ENCODE measurements at places on chromosomes 16 and 17.
A peak's percentile ranks its signal among the peaks of the same experiment; 100 is the strongest.

DNA sequence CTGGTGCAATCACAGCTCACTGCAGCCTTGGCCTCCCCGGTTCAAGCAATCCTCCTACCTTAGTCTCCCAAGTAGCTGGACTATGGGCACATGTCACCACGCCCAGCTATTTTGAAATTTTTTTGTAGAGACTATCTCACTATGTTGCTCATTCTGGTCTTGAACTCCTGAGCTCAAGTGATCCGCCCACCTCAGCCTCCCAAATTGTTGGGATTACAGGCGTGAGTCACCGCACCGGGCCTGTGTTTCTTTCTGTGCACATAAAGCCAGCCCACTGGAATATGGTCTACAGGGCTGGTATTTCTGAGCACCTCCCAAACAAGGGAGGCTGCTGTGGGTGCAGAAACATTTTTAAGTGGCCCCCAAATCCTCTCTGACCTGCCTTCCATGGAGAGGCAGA lies 8.4 kb downstream of the TMEM95 start:
- DNase-seq, result no peak

- peak; percentile 92 for DNase-seq
These were observed 768 bp upstream of the TBX6 start for GRCh38 chr16:30092373-30093010.

DNA sequence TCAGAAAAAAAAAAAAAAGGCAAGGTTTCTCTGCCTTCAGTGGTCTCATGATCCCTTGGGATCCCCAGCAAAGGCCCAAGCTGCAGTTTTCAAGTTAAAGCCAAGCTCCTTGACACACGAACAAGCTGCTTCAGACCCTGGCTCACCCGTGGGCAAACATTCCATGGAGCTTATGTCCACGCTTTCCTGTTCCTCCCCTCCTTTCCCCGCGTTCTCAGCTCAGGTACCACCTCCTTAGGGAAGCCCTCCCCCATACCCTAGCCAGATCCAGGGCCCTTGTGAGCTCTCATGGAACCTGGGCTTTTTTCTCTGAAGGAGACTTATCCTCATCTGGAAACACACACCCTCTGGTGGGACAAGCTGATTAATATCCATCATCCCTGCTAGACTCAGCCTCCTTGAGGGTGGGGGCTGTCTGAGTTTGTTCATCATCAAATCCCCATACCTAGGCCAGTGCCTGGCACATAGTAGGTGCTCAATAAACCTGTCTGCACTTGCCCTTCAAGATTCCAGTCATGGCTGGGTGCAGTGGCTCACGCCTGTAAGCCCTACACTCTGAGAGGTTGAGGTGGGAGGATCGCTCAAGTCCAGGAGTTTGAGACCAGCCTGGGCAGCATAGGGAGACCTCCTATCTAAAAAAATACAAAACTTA lies 54.7 kb downstream of the COTL1 start:
- DNase-seq, result no peak

GRCh38 chr17:29162909-29163341 lies 17.3 kb downstream of the MYO18A start:
- no peak for DNase-seq

GRCh38 chr17:30249460-30249859 lies 14.0 kb upstream of the SLC6A4 start:
- no peak for DNase-seq

- no peak for DNase-seq
These were observed 3.1 kb upstream of the WSCD1 start for GRCh38 chr17:6067060-6067459.

DNA sequence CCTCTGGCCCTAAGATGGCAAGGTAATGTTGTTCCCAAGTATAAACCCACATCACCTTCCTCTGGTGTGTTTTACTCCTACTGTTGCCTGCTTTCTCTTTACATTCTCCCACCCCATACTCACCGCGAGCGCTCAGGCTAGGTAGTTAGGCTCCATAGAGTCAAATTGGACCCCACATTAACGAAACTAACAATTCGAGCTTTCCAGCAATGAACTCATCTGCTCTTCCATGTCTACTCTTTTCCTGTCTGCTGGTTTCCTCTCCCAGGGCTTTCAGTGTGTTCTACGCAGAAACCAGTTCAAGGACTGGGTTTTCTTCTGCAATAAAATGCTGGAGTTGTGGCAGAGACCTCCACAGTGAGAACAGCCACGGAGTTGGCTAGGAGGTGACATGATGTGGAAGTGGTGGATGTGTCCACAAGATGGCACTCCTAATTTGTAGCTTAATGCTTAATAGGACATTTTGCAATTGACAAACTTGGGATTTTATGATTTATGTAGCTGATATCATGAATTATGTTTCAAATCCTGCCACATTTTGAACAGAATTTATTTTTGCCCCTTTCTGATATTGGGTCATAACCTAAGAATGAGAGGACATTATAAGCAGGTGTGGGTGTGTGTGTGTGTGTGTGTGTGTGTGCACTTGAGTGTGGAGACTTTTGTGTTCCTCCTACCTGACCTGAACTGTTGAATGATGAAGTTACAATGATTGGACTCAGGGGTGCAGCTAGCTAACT lies 2.2 kb upstream of the UQCRC2 start:
- DNase-seq, result peak; percentile 17

- DNase-seq, result no peak
These were observed 9.1 kb upstream of the MPO start for GRCh38 chr17:58289869-58290268.

- DNase-seq, result no peak
These were observed 182.4 kb downstream of the HS3ST4 start for GRCh38 chr16:25874196-25874595.
